ENCODE measurements at places on chromosomes 13 and 19.
A peak's percentile ranks its signal among the peaks of the same experiment; 100 is the strongest.

GRCh38 chr13:110271313-110271712 lies 35.6 kb downstream of the COL4A1 start:
- no peak for DNase-seq

GRCh38 chr13:34901572-34901971 lies 40.5 kb upstream of the NBEA start:
- no peak for DNase-seq

DNA sequence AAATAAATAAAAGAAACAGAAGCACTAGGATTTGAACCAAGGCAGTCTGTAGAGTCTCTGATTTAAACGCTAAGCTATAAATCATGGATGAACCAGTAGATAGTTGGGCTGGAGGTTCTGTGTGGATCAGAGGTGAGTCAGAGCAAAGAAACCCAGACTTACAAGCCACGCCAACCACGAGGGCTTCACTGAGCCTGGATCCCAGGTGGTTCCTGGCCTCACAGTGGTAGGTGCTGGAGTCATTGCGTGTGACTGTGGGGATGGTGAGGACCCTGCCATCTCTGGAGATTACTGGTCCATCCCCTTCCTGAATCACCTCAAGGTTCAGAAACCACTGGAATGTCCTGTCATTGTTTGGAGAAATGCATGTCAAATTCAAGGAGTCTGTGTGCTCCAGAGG lies 19.3 kb upstream of the CEACAM20 start:
- DNase-seq = peak; percentile 41

DNA sequence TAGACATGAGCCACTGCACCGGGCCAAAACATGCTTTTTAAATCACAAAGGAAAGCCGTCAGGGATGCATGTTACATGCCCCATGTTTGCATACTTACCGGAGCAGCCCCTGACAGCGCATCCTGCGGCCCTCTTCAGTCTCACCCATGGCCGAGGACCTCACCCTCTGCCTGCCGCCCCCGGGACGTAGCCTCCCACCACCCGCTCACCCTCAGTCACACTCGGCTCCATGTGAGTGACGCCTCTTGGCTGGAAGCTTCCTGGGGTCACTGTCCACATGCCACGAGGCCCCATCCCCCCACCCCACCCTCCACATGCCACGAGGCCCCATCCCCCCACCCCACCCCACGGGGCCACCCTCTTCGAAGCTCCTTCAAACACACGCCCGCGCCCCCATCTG lies 46.1 kb upstream of the SPACA7 start:
- no peak for DNase-seq

GRCh38 chr13:20090349-20090748 lies 70.5 kb downstream of the GJA3 start:
- no peak for DNase-seq

- no peak for DNase-seq
Observed at GRCh38 chr13:110397436-110398115, 90.5 kb downstream of the COL4A2 start.

- no peak for DNase-seq
Observed at GRCh38 chr19:57016491-57016890, 103.3 kb upstream of the USP29 start.

DNA sequence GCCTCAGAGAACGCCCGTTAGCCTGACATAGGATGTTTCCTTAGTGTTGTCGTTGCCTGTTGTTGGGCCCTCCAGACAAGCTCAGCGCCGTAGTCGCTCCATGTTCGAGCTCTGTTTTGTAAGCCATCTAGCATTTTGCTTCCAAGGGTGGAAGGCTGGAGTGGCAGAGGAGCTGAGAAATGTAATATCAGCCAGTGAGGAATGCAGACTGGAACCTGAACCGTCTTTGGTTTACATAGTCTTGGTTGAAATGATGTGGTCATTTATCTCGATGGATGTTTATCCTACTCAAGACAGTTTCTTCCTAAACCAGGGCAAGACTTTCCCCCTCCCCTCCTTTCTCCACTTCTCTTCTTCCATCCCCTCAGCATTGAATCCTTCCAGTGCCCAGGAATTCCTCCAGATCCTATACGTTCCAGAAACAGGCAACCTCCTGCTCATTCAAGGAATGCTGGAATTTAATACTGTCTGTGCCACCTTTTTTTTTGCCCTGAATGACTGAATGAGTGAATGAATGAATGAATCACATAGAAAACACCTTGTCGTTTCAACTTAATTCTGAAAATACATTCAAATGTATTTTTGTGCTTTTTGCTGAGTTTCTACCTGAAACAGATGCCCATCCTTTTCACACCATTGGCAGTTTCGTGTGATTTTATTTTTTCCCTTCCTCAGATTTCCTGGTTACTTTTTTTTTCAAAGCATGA lies 109.5 kb upstream of the MBNL2 start:
- no peak for DNase-seq

DNA sequence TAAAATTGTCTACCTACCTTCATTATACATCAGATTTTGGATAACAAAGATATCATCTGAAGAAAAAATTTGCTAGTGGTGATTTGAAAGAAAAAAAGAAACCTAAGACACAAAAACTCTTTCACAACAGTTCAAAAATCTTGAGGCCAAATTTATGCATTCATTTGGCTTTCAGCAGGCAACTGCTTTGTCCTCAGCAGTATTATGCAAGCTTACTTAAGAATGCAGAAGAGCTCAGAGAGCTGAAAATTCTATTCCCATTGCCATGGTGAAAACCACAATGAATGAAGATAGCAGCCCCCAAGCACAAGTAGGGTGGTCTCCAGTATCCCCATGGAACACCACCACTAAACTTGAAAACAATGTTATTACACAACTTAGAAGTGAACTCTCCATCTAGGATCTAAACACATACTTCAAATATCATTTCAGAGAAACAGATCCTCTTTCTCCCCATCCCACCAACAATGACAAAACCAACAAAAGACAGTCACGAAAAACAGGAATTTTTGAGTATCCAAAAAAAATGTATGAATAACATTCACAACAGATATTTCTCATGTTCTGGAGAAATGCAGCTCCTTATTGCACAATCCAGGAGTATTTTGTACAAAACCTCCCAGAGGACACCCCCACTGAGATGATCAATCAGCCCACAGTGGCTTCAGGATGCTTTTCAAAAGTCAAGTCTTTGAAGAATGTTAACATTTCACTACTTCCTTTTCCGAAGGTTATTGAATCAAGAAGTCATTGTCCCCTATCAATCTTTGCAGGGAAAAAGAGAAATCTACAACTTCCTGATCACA lies 192.7 kb downstream of the LHFPL6 start:
- DNase-seq = peak; percentile 66

GRCh38 chr19:32879741-32880140 lies 10.2 kb upstream of the SLC7A9 start:
- no peak for DNase-seq

Measured in astrocyte of the spinal cord (primary cell).